ENCODE measurements at places on chromosomes 1 and 21.

DNA sequence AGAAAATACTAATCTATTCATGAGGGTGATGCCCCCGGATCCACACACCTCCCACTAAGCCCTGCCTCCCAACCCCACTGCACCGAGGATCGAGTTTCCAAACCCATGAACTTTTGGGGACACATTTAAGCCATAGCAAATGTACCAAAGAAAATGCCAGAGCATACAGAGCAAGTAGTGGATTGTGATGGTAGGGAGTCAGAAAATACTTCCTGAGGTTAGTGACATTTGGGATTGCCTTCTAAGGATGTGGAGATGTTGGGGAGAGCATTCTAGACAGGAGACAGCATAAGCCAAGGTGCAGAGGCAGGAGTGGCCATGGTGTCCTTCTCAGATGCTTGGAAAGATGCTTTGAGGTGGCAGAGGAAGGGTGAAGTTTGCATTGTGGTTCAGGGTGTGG lies 32.2 kb downstream of the ANGEL2 start:
- DNase-seq: no peak

- no peak for DNase-seq
Observed at GRCh38 chr21:40053007-40053406, 185.8 kb downstream of the PCP4 start.

- DNase-seq: no peak
Observed at GRCh38 chr21:31194510-31195293, 149.4 kb downstream of the TIAM1 start.

- no peak for DNase-seq
Observed at GRCh38 chr21:44614961-44615391, 3.1 kb downstream of the KRTAP10-8 start.

GRCh38 chr1:36965275-36966159 lies 68.8 kb downstream of the GRIK3 start:
- no peak for DNase-seq

GRCh38 chr21:44052830-44053226 lies 40.7 kb downstream of the TRAPPC10 start:
- no peak for DNase-seq

GRCh38 chr1:26070296-26070962 lies 3.0 kb upstream of the TRIM63 start:
- DNase-seq: no peak

DNA sequence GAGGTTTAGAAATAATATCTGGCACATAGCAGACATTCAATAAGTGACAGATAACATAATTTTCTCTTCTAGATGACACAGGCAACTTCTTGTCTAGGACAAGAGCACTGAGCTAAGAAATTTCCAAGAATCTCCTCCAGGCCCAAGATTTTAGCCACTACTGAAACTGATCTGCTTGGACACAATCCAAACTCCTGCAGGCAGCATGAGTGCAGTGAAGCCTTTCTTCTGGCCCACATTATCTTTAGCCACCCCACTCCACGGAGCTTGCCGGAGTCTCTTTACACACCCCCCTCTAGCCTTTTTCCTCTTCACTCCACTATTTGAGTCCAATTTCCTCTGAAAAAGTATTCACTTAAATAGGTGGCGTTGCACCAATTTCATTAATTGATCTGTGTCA lies 142.9 kb upstream of the DUSP10 start:
- DNase-seq: no peak

DNA sequence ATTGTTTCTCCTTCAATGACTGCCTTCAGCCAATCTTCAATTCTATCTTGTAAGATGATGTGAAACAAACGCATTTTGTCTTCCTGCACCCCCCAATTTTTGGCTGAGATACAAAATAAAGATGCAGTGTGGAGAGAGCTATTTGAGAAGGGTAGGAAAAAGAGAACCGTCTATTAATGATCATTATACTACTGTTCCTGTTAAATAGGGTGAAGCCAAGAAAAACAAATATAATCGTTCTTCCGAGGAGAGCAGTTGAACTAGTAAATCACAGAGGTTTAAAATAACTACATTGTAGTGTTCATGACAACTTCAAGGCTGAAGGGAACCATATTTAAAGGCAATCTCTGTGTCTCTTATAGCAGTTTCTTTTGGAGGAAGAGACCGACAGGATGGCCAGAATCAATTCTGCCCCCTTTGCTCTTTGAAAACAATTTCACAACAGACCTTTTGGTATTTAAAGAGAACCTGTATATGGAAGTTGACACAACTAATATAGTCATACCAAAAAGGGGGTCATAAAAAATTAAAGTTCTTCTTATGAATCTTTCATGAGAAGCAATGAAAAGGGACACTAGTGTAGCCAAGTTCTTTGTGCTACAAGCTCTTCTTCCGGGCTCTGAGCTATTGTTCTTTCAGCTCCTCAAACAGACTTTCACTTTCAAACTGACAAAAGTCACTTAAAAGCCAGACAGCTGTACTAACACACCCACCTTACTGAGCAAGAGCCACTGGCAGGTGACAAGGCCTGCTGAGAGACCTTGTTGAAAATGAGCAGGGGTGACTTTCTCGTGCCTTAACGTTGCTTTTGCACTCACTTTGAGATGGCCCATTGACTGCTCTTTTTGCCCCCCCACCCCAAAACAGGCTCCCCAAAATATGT lies 30.9 kb downstream of the PROX1 start:
- DNase-seq: no peak

DNA sequence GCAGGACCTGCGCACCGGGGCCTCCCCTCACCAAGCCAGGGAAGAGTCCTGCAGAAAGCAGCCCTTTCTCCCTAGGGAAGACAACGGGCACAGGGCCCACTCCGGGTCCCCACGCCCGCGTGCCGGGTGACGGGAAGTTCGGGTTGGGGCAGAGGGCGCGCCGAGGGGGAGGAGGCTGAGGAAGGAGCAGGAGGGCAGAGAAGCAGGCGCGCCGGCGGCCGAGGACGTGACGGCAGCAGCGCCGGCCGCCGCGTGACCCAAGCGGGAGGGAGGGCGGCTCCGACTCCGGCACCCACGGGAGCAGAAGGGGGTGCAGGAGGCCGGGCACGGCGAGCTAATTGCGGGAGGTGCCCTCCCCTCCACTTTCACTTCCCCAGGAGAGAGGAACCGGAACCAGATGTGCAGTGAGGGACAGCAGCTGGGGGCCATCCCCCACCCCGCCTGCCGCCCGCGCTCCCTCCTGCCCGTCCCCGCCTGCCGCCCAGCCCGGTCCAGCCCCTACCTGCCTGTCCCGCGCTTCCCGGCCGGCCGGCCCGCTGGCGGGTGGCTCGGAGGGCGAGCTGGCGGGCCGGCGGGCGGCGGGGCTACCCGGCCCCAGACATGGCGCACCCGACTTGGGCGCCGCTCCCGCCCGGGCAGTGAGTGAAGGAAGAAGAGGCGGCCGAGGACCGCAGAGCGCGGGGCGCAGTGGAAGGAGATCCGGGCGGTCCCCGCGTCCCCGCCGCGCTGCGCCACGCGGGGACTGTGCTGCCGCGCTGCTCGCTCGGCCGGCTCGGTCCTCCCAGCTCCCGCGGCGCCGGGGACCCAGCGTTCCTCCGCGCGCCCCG lies 510 bp downstream of the DENND4B start:
- DNase-seq: peak; percentile 65

- DNase-seq: no peak
Observed at GRCh38 chr1:37746806-37747205, 18.1 kb downstream of the EPHA10 start.

DNA sequence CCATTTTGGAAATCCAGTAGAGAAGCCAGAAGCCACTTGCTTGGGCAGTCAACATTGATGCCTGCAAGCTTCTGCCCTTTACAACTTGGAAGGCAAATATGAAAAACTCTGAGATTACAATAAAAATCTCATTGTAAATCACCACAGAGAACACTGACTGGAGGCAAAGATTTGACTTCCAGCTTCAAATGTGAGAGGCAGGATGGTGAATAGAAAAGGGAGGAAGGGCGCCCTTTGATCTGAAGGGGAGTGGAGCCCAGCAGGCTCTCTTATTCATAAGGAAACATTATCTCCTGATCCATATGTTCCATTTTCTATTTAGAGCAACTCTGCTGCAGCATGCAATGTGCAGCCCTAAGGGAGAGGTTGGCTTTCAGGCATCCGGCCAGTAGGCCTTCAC lies 348.3 kb downstream of the AJAP1 start:
- DNase-seq: no peak

- no peak for DNase-seq
Observed at GRCh38 chr1:42970143-42970542, 11.5 kb upstream of the SLC2A1 start.

DNA sequence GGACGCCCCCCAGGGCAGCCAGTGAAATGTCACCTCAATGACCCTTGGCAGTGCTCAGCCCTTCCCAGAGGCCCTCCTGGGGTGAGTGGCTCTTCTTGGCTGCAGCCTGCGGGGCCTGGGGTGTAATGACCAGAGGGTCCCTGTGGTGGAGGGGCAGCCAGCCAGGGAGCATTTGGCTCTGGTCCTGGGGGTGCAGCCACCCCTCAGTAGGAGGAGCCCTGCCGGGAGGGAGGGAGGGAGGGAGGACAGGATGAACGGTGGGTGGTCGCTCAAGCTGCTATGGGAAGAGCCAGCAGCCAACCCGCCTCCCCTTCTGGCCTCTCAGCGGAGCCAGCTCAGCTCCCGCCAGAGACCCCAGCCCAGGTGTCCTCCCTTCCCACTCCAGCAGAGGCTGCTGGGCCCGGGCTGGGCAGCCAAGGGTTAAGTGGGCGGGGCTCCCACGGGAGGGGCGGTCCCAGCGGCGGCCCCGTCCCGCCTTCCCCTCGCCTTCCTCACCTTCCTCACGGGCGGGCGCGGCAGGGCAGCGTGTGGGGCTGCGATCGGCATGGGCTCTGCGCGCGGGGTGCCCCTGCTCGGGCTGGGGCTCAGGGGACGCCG lies 9.0 kb upstream of the PLCH2 start:
- DNase-seq: peak; percentile 47

DNA sequence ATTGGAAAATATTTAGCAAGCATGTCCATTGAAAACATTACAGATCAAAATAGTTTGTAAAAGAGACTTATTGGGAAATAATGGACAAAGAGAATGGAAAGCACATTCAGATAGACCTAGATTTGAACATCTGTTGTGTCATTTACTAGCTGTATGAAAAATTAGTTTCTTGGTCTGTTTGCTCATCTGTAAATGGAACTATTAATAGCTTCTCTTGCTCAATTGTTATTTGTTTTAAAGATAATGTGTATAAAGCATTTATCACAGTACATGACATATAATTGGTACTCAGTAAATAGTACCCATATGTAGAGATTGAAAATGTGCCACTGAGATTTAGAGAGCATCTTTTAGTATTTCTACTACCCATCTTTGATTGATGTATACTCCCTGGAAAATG lies 25.9 kb downstream of the RPAP2 start:
- no peak for DNase-seq

- DNase-seq: no peak
Observed at GRCh38 chr1:169196161-169196560, 89.7 kb downstream of the ATP1B1 start.

DNA sequence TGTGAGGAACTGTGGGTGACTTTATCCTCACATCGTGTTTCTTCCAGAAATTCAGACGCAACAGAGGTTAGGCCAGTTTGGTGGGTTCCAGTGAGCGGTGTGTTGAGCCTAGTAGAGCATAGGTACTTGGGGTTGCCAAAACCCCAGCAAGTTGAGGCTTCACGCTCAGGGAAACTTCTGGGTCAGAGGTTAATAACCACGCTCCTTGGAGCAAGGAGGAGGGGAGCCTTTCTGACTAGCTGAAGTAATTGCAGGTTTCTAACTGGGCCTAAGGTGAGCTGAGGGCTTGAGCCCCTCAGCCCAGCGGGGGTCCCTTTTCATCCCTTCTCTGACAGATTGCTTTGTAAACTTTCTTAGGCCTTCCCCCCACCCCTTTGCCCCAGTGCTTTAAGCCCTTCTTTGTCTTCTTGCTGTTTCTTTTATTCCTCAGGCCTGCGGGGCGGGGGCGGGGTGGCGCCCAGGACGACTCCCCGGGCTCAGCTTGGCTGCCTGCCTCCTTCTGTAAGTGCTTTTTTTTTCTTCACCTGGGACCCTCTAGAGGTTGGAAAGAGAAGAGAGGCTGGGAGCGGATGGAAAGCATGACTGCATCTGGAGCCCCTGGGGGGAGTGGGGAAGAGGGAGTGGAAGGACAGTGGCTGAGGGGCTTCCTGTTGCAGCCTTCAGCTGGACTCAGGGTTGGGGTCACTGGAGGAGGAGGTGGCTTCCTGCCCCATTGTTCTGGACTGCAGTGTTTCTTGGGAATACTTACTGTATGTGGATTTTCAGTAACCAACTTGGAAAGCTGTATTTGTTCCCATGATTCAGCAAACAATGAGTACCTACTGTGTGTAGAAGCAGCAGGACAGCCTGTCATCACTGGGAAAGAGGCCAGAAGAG lies 1.3 kb upstream of the ZNF436 start:
- DNase-seq: peak; percentile 76

GRCh38 chr21:34989337-34990151 lies 59.6 kb downstream of the RUNX1 start:
- no peak for DNase-seq

GRCh38 chr1:84259376-84259775 lies 42.1 kb upstream of the SAMD13 start:
- no peak for DNase-seq

DNA sequence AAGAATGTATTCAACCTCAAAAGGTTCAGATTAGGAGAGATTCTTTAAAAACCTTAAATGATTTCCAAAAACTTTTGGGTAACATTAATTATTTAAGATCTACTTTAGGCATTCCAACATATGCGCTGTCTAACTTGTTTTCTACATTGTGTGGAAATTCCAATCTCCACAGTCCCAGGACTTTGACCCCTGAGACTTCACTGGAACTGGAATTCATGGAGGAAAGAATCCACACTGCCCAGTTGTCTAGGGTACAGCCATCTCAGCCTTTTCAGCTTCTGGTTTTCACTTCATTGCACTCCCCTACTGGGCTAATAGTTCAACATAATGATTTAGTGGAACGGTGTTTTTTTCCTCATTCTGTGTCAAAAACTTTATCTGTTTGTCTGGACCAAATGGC lies 161.5 kb downstream of the IER5 start:
- DNase-seq: no peak

- no peak for DNase-seq
Observed at GRCh38 chr1:205205055-205205454, 6.4 kb downstream of the DSTYK start.

- DNase-seq: no peak
Observed at GRCh38 chr21:39332175-39332574, 16.7 kb downstream of the HMGN1 start.

DNA sequence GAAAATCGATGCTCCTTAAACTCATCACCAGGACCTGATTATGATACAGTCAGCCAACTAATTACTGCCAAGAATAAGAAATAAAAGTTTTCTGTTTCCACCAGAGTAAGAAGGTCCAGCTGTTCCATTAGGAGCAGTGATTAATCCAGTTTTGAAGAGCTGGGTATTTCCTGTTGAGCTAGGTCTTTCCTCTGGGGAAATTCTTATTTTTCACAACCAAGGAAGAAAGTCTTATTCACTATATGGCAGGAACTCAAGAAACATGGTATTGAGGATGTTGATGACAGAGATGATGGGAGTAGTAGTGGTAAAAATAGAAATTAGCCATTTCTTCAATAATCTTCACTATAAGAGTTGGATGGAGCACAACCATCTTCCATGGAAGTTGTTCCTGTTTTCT lies 374.6 kb upstream of the RUNX1 start:
- DNase-seq: no peak

DNA sequence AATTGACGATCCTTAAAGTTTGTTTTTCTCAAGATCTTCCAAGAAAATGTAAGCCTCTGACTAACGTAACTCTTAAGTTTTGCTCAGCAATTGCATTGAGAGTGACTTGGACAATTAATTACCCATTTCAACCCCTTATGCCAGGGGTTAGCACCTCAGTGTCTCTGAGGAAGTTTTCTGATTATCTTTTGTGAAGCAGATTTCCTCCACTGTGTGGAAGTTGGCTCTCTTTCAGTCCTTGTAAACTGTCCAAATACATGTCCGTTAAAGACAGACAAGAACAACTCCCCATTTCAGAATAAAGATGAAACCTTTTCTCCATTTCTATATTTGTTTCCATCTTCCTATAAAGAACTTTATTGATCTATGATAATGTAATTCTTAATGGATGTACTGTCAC lies 296.4 kb upstream of the FMN2 start:
- DNase-seq: no peak
